ENCODE measurements at places on chromosomes 1 and 21. TPM values are rescaled to one million over a fixed set of nuclear protein-coding genes. Genes with fewer than 3 reads are reported as not detected.
A peak's percentile ranks its signal among the peaks of the same experiment; 100 is the strongest.

SLX9 gene
- 19.4 TPM for polyA plus RNA-seq

DNA sequence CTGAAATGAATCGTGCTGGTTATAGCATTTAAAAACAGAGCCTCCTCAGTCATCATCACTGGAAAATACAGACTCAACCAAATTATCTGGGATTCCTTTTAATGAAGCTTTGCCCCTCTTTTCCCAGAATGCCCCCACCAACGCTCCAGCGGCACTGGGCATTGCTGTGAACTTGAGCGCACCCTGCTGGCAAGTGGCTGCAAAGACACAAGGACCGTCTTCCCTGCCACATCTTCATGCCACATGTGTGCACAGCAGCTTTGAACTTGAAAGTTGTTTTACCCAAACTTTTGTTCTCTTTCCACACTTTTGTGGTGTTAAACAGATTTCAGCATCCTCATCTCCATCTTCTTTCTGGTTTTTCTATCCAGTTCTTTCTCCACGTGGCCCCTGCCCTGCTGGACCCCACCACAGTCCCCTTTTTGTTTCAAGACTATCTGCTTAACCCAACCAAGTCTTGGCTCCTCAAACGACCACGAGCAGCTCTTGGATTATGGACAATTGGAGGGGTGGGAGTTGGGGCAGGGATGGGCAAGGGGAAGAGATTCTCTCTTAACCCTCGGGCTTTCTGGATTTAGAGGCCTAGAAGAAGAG lies 12.8 kb upstream of the LMX1A start:
- DNase-seq, result no peak

TFF2 gene
- 0.12 TPM for polyA plus RNA-seq

GRCh38 chr21:33268393-33268736 lies 2.2 kb downstream of the IL10RB start:
- peak; percentile 22 for DNase-seq

GRCh38 chr1:229452956-229453801 lies 19.3 kb upstream of the ACTA1 start:
- no peak for DNase-seq

BRINP3 gene
- polyA plus RNA-seq, result 34.4 TPM

CD34 gene
- 33.1 TPM for polyA plus RNA-seq

DNA sequence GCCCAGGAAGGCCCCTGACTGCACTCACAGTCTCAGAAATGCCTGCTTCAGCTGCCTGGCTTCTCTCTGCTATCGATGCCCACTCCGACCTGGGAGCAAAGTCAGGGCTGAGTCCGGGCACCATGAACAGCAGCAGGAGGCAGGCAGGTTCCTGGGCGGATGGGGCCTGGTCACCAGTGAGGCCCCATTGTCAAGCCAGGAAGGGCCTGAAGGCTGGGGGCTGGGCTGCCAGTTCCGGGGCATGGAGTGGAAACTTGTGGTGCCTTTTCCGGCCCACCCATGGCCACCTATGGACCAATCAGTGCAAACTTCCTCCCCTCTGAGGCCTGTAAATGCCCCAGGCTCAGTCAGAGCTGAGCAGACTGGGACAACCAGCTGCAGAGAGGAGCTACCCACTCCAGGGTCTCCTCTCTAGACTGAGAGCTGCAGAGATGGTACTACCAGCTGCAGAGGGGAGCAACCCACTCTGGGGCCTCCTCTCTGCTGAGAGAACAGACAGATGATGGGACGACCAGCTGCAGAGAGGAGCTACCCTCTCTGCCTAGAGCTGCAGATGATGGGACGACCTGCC lies 286.5 kb downstream of the SMYD3 start:
- no peak for DNase-seq

DNA sequence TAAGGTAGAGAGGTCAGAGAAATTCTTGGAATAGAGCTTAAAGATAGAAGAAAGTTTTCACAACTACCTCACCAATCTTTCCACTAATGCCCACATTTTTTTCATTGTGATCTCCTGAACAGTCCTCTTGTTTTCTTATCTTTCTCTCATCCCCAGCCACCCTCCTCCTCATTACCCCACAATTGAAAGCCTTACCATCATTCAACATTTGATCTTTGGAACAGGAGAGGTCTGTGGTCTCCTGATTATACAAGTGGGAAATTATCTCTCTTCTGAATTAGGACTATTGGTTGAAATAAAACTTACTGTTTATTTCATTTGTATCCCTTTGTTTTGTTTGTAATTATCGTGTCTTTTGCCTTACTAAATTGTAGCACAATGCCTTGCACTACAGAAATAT lies 29.6 kb downstream of the DNAH14 start:
- DNase-seq, result no peak

ZNF648 gene
- 0.04 TPM for polyA plus RNA-seq

HSPA6 gene
- polyA plus RNA-seq, result 0.46 TPM

DNA sequence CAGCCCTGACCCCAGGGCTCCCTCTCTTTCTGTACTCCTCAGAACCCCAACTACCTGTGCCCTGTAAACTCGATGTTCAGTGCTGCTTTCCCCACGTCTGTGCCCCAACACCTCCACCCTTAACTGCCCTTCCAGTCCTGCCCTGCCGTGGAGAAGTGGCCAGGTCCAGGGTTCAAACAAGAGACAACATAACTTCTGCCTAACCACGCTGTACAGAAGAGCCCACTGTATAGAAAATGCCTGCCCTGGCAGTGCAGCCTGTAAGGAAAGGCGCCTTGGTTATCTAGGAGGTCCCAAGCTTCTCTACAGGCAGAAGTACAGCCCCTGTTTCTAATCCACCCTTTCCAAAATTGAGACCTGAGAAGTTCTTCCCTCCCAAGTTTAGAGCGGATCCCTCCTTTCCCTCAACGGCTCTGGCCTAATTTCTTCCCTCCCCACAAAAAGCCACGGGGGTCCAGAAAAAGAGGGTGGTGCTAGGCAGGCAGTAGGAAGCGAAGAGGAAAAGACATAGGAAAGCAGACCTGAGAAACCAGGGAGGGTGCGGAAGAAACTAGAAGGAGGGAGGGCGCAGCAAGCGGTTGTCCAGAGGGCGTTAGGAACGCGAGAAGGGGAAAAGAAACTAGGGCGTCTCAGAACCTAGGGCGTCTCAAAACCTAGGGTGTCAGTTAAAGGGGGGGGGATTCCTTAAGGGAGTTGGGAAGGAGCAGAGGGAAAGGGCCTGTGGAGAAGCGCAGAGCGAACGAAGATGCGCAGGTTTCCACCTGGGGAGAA lies 3.2 kb downstream of the DMRTA2 start:
- no peak for DNase-seq

GRCh38 chr1:175648927-175649326 lies 94.5 kb downstream of the TNR start:
- DNase-seq, result no peak

DNA sequence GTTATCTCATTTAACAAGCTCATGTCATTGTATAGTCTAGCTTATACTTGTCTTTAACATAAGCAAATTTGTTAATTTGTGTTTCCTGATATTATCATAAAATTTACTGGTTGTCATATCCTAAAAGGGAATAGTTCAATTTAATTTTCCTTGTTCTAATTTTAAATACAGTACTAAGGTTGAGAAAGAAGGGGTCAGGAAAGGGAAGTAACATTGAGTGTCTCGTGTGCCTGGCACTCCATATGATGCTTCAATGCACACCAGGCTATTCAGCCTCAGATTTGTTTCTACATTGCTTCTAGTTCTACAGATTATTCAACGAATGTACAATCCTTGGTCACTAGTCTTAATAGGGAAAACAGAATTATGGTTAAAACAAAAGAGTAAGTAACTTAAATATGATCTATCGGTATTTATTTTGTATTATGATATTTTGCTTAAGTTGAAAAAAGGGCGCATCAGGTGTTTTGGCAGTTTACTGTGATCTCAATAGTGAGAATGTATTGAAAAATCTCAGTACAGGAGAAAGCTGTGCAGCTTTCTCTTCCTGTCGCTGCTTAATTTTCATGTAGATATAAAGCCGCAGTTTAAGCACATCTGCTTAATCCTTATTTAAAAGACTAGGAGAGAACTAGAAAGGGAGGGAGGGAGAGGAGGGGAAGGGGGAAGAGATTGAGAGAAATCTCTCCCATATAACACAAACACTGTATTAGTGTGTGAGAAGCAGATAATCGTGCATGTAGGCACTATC lies 13.0 kb downstream of the PTPRC start:
- no peak for DNase-seq

DNA sequence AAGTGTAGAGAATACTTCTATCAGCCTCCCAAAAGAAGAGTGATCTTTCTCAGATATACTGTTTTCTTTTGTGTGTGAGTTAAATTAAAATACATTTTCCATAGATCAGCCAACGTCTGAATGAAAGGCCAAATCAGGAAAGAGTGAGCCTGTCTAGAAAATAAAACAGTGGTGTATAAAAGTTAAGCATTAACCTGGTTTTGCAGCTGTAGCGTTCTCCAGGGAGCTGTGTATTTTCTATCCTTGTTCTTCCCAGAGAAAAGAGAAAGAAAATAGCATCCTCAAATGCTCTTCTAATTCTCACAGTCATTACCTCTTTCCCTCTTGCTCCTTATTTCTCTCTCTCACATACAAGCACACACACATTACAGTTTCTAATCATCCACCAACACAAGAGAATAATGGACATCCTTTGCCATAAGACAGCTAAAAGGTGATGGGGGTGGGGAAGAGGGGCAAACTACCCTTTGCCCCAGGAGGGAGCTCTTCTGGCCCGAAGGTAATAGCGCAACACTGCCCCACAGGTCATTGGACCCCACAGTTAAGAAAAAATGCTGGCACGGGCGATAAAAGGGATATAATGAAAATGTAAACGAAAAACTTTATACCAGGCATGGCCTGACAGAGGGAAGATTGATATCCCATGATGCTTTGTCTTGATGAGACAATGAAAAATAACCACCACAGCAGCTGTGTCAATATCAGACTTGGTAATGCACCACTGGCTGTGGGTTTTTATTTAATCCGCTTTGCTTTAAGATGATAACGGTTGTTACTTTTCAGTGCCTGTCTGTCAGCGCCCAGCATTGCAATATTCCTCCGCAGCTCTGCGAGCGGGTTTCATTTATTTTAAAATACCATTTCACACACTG lies 150.3 kb downstream of the NUF2 start:
- DNase-seq, result peak; percentile 2

HES3 gene
- not detected for polyA plus RNA-seq

CALML6 gene
- 1.8 TPM for polyA plus RNA-seq

DNA sequence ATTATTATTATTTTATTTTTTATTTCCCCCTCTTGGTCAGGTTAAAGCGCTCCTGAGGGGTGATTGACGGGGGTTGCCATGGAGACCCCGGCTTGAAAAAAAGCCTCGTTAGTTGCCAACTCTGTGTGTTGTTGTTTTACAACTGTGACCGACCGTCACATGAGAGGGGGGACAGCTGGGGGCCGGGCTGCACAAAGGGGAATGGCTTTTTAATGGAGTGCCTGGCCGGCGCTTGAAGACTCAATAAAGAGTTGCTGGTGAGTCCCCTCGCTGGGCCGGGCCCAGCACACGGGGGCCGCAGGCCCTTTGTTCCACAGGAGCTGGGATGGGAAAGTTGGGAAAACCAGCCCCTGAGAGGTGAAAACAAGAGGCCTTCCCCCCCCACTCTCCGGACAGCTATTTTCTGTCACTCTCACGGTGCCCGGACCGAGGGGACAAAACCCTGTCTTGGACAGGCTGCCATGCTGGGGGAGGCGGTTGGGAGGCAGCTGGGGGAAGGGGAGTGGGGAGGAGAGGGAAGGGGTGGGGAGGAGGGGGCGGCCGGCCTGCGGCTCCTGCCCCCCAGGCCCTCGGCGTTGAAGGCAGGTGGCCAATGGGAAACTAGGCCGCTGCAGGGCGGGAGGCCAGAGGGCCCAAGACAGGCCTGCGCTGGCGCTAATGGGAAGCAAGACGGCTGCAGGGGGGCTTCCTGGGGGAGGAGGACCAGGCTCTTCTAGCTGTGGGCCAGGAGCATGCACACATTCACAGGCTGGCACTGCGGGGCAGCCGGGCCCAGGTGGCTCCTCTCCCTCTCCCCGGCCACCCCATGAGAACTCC lies 67.6 kb downstream of the CASZ1 start:
- no peak for DNase-seq

DNA sequence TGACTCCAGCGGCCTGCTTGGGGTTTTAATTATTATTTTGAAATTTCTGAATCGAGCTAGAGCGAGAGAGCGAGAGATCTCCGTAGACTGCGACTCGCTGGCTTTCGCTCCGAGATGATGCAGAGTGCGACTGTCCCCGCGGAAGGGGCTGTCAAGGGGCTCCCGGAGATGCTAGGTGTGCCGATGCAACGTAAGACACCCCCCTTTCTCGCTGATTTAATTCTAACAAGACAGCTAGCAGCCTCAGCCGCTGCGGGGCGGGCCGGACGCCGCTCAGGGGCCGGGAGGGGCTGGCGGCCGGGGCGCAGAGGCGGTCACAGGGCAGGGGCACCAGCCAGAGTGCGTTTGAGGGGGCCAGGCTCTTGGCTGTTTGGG lies 339 bp downstream of the LHX4 start:
- DNase-seq, result no peak

GRCh38 chr1:20875198-20875973 lies 88.3 kb upstream of the HP1BP3 start:
- peak; percentile 64 for DNase-seq

GRCh38 chr1:61453111-61453961 lies 271.6 kb downstream of the TM2D1 start:
- peak; percentile 74 for DNase-seq

AJAP1 gene
- polyA plus RNA-seq, result 0.57 TPM

TRIM58 gene
- 2.1 TPM for polyA plus RNA-seq

GRCh38 chr1:10890491-10891071 lies 94.1 kb upstream of the CASZ1 start:
- DNase-seq, result no peak

FALEC gene
- 0.31 TPM for polyA plus RNA-seq

WARS2 gene
- polyA plus RNA-seq, result 22.1 TPM

GRCh38 chr21:38048167-38048566 lies 131.9 kb upstream of the KCNJ6 start:
- DNase-seq, result no peak

KLF17 gene
- 0.04 TPM for polyA plus RNA-seq

C2CD4D gene
- polyA plus RNA-seq, result 0.78 TPM

DNA sequence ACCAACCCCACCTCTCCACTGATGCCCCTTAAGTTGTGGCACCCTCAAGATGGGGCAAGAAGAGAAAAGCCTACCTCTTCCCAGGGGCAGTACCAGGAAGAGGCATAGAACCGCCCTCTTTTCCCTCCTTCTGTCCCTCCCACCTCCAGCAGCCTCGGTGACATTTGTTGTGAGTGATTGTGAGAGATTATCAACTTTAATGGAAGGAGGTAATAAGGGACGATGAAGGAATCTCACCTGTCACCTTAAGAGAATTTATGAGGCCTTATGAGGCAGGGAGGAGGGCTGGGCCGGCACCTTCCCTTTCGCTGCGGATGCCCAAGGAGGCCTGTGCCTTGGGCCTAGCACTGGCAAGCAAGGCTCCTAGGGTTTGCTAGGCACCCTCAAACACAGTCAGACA lies 1.4 kb upstream of the ADGRB2 start:
- no peak for DNase-seq

MSH4 gene
- polyA plus RNA-seq, result 0.24 TPM

COL9A2 gene
- 11.0 TPM for polyA plus RNA-seq

Measured in large intestine (tissue), 12 donors.